Stimulated activated CD8-positive, alpha-beta memory T cell treated with anti-CD3 and anti-CD28 coated beads, Interleukin-4, amount 100 ng/mL, for 24 hours (primary cell): ENCODE measurements at places on chromosomes 7 and 10.
A peak's percentile ranks its signal among the peaks of the same experiment; 100 is the strongest.

DNA sequence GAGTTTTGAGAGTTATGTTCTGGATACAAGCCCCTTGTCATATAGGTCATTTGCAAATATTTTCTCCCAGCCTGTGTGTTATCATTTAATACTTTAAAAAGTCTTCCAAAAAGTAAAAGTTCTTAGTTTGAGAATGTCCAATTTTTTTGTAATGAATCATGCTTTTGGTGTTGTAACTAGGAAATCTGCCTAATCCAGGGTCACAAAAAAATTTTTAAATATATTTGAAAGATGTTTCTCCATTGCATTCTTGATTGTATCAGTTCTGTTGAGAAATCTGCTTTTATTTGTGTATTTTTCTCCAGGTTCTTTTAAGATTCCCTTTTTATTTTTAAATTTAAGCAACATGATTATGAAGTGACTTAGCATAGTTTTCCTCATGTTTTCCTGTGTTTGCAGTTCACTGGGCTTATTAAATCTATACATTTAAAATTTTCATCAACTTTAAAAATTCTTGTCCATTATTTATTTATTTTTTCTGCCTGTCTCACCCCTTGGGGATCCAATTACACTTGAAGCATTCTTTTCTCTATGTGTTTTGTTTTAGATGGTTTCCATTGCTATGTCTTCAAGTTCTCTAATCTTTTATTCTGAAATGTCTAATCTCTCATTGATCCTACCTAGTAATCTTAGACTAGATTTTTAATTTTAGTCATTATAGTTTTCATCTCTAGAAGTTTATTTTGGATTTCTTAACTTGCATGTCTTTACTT lies 47.0 kb downstream of the CCDC71L start:
- DNase-seq, result no peak

DNA sequence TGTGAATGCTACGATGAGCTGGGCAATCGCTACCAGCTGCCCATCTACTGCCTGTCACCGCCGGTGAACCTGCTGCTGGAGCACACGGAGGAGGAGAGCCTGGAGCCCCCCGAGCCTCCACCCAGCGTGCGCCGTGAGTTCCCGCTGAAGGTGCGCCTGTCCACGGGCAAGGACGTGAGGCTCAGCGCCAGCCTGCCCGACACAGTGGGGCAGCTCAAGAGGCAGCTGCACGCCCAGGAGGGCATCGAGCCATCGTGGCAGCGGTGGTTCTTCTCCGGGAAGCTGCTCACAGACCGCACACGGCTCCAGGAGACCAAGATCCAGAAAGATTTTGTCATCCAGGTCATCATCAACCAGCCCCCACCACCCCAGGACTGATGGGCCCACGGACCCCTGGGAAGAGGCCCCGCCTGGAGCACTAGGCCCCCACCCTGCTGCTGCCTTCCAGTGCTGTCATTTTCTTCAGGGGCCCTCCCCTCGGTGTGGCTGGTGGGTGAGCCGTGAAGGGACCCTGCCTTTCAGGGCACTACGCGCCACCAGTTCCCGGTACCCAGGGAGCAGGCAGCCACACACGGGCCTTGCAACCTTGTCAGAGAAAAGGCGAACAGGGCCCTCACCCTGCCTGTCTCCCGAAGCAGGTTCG lies 2.3 kb upstream of the ANKRD2 start:
- no peak for DNase-seq

DNA sequence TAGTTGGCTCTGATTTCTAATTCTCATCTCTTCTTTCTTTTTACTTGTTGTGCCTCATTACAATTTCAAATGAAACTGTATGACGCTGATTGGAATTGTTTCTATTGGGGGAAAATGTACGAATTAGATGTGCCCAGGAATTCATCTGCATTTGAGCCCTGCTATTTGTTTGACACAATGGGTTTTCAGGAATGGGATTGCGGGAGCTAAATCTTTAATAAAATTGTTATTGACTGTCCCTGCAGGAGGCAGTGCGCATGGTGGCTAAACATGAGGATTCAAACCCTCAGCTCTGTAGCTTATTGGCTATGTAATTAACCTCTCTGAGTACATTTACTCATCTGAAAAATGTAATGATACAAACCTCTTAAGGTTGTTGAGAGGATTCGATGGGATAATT lies 181.6 kb downstream of the NXPH1 start:
- DNase-seq, result no peak

DNA sequence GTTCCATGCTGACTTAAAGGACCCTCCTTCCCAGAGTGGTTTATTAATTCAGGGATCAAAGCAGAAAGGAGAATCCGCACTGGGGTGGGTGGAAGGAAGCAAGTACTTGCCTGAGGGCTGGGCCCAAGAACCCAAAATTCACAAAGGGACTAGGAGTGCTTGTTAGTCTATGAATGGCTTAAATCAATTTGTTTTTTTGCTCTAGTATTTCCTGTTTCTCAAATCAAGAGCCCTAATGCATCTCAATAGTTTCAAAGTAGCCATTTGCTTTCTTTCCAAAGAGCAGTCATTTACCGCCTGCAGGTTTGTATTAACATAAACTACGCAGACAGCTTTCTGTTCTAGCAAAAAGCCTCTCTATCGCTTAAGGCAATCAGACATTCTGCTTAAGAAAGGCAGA lies 44.2 kb upstream of the SLC35G1 start:
- DNase-seq, result no peak

- DNase-seq, result no peak
Measured at GRCh38 chr7:113622796-113623195, 296.0 kb downstream of the PPP1R3A start.

DNA sequence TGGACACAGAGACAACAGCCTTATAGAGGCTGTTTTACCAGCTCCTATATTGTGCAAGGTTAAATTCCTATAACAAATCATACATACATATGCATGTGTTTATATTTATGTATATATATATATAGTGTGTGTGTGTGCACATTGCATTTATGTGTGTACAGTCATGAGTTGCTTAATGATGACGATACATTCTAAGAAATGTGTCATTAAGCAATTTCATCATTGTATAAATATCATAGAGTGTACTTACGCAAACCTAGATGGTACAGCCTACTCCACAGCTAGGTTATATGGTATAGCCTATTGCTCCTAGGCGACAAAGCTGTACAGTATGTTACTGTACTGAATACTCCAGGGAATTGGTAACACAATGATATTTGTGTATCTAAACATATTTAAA lies 30.1 kb upstream of the TNKS2 start:
- no peak for DNase-seq

DNA sequence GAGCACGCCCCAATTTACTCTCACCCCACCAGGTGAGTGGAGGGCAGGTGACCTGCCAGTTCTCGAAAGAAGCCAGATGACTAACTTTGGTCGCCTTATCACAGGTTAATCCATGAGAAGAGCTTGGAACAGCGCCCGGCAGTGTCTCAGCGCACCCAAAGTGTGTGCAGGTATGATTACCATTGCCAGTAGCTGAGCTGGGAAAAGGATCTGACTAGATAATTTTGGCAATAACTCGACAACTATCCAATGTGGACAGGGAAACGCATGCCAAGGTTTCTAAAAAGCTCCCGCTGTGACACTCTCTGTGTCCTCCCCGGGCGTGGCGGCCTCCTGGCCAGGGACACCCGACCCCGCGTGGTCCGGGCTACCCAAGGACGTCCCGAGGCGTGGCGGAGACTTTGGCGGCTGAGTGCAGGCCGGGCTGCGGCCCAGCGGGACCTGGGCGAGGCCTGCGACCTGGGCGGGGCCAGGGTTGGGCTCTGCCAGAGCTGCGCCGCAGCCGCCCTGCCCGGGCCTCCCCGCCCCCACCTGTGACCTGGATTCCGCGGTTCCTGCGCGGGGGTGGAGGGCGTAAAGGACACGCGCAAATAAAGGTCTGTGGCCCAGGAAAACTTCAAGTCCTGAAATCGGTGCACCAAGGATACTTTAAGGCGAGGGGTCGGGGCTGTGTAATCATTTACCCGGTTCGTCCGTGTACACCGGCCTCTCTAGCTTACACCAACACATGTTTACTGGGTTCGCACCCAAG lies 13.7 kb upstream of the WAPL start:
- peak; percentile 24 for DNase-seq

DNA sequence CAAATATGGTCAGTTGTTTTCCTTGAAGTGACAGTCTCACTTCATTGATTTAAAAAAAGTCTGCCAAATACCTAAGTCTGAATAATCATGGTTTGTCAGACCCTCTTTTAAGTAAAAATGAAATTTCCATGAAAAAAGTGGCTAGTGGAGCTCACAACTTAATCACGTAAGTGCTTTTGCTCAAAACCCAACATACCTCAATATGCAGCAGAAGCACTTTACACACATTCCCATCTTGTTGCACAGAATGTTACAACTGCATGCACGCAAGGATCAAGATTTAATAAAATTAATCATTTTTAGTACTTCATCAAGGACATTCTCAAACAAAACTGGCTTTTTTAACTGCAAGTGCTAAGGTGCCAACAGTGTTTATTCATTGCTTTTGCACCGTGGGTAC lies 21.6 kb downstream of the EZH2 start:
- no peak for DNase-seq

DNA sequence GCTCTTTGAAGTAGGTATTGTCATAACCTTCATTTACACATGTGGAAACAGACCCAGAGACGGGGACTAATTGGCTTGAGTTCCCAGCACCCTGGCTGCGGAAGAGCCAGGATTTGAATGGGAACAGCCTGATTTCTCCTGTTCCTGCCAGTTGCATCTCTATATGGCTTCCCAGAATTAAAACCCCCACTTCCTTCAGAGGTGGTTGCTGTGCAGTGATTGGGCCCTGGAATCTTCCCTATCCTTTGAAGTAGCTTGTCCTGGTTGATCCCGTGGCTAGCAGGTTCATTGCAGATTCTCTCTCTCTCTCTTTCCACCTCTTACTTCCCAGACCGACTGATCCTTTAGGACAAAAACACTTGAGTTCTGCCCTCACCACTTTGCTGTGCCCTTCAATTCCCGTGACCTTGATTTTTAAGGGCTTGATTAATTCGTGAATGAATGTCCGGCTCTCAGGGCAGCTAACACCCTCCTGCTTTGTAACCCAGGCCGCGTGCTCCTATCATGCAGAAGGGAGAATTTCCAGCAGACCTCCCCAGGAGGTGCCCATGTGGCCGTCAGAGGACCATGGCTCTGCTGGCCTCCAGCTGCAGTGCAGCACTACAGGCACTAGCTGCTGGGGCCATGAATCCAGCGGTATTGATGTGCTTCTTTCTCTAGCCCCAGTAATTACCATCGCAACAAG lies 120.6 kb upstream of the AGK start:
- DNase-seq, result no peak

- DNase-seq, result no peak
Measured at GRCh38 chr10:129605266-129605985, 138.4 kb downstream of the MGMT start.

DNA sequence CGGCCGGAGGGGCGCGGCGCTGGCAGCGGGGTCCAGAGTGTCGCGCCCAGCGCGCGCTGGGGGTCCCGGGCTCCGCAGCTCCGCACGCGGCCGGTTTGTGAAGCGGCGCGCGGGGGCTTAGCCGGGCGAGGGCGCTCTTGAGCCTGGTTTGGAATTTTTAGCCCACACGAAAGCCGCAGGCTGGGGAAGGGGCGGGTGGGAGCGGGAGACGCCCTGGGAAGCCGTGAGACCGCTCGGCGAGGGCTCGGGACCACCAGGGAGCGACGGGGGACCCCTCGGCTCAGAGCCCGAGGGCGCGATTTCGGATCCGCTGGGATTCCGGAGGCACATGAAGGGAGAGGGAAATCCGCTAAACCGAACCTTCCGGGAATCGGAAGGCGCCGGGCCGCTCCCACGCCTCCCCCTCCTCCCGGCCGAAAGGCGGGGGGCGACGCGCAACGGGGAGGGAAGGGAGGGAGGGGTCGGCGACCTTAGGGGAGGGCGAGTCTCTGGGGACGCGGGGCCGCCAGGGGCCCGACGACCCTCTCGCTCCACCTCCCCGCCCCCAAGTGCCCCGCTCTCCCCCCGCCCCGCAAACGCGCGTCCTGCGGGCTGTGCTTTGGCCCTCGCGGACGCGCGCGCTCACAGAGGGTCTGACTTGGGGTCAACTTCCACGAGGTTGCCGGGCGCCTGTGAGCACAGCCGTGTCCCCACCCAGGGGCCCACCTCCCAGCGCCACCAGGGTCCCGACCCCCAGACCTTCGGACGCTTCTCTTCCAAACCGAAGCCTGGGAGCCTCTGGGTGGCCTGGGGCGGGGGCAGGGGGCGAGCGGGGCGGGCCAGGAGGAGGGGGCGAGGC lies 5.1 kb upstream of the ELFN1 start:
- peak; percentile 35 for DNase-seq

DNA sequence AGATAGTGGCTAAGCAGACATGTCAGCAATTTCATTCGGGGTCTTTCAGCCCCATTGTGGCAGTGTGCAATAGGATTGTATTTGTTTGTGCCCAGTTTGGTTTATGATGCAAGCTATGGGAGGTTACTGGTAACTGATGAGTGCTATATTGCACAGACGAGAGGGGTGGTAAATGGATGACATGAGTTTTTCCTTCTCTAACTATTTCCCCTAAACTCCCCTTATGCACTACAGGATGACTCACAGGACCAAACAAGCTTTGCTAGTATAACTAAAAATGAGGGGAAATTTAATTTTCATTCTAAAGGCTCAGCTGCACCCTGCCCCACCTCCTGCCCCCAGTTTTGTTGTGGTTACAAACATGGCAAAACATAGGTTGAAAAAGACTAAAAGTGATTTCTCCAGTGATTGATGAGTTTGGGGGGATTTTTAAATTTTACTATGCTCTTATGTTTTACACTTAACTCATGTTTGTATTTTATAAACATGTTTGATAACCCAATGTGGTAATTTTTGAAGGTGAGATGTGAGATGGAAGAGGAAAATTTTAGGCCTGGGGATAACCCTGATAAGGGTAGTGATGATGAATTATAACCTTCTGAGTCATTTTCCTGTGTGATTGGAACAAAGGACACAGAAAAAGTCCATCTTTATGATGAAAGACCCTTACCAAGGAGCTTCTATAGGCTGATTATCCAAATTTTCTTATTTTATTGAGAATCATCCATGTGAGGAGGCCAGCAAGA lies 60.8 kb upstream of the NAMPT start:
- peak; percentile 35 for DNase-seq

- no peak for DNase-seq
Measured at GRCh38 chr7:47552621-47553020, 29.3 kb downstream of the TNS3 start.

GRCh38 chr10:76315240-76315639 lies 883.8 kb downstream of the LRMDA start:
- DNase-seq, result no peak

- DNase-seq, result no peak
Measured at GRCh38 chr7:114670676-114671075, 251.2 kb upstream of the MDFIC start.

DNA sequence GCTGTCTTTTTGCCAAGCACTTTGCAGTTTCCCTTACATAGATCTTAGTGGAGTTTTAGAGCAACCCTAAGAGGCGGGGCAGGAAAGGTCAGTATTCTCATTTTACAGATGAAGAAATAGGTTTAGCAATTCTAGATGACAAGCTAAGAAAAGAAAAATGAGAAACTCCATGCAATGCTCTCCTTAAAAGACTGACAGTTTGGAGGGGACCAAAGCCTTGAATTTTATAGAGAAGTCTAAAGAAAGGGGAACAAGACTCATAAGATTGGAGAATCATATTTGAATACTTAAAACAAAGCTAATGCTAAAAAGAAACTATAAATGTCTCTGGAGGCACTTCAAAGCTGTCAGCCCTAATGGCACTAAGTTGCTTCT lies 19.6 kb downstream of the CEP55 start:
- DNase-seq, result no peak

GRCh38 chr7:33868166-33868565 lies 37.2 kb upstream of the BMPER start:
- DNase-seq, result no peak
